Melanocyte of skin (primary cell): ENCODE measurements at places on chromosomes 11 and 22. TPM values are rescaled to one million over a fixed set of nuclear protein-coding genes. Genes with fewer than 3 reads are reported as not detected.

The ALX4 gene
- total RNA-seq: not detected in 2 replicates

The AKIP1 gene
- 31.7 and 36.7 TPM in 2 replicates for total RNA-seq

The HEPHL1 gene
- not detected in 2 replicates for total RNA-seq

The OR51B4 gene
- not detected in 2 replicates for total RNA-seq

The LRFN4 gene
- 19.3 and 24.5 TPM in 2 replicates for total RNA-seq
